ENCODE measurements at places on chromosomes 6 and 20. TPM values are rescaled to one million over a fixed set of nuclear protein-coding genes. Genes with fewer than 3 reads are reported as not detected.
A peak's percentile ranks its signal among the peaks of the same experiment; 100 is the strongest.

DNA sequence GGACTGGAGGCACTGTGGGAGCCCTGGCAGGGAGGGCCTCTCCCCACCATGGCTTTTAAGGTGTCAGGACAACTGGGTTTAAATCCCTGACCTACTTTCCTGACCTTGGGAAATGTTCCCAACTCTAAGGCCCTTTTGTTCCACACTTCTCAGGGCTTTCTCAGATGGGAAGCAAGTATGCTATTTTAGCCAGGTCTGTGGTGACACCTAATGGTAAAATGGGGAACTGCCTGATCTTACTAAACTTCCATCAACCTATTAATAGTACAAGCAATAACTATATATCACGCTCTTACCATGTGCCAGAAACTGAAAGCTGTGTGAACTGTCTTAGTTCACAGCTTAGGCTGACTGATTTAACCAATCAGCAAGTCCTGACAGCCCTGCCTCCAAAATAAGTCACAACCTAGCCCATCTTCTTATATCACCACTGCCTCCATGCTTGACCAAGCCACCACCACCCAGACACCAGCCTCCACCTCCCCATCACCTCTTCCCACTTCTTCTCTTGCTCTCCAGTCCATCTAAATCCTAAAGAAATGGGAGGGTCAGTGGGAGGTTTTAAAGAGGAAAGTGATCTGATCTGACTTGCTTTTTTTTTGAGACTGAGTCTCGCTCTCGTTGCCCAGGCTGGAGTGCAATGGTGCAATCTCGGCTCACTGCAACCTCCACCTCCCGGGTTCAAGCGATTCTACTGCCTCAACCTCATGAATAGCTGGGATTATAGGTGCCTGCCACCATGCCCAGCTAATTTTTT, 6.9 kb upstream of the BLCAP start:
- DNase-seq = no peak

GRCh38 chr20:57792386-57793080, 82.7 kb upstream of the PMEPA1 start:
- DNase-seq = no peak

GRCh38 chr6:8066108-8066507, 1.9 kb upstream of the BLOC1S5 start:
- DNase-seq = no peak

DNA sequence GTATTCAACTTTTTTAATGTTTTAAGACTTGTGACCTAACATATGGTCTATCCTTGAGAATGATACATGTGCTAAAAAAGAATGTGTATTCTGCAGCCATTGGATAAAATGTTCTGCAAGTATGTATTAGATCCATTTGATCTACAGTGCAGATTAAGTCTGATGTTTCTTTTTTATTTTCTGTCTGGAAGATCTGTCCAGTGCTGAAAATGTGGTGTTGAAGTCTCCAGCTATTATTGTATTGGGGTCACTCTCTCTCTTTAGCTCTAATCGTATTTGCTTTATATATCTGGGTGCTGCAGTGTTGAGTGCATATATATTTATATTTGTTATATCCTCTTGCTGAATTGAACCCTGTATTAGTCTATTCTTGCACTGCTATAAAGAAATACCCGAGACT, 44.2 kb upstream of the TRIM39 start:
- DNase-seq = no peak

GRCh38 chr6:90764001-90764400, 177.1 kb upstream of the MAP3K7 start:
- DNase-seq = no peak

DNA sequence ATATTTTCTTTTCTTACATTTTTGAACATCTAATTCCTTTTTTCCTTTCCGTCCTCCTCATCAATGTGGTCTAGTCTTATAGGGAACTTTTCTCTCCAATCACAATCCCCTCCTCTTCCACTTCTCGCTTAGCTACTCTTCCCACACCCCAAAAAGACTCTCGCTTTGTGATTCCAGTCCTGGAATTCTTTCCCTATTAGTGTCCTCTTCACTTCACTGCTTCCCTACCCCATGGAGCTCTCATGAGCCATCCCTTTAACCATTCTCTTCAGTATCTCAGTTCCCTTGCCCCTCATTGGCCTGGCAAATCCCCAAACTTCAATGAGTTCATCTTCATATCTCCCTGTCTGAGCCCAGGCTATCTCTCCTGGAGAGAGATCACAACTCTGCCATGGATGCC, 55.3 kb upstream of the CEP85L start:
- DNase-seq = no peak

DNA sequence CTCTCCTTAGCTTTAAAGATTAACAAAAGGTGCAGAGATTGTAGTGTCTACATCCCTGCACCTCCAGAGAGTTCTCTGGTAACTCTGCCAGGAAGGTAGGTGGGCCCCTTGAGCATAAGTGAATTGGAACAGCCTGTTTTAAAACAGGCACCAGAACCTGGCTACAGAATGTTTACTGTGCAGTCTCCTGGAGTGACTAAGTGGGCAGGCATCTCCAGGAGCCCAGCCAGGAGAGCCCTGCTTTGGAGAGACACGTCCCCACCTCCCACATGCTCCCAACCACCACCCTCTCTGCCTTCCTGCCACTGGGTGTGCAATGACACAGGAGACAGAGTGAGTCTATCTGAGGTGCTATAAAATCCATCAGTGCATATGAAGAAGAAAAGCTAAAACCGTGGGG, 110.3 kb upstream of the EYA4 start:
- peak; percentile 56 for DNase-seq

DNA sequence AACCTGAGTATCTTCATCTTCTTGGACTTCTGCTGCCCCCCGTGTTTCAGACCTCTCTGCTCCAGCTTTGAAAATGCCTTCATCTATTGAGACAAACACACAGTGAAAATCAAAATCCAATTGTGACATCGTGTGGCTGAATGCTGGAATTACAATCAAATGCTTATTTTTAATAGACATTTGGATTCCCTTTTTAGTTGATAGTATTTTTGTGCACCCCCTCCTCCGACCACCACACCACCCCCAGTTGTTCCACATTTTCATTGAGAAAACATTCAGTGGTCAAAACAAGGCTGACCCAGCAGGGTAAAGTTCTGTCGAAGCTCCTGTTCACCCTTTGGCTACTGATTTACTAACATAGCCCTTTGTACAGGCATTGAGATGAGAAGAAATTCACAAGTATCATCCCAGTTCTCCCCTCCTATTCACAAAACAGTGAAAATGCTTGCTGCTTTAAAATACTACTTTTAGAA, 79.0 kb downstream of the NRSN1 start:
- no peak for DNase-seq

Gene APMAP
- 184 TPM for total RNA-seq

Gene ME1
- total RNA-seq = 34.6 TPM

Gene LINC00237
- total RNA-seq = not detected
